ENCODE measurements at places on chromosomes 16 and 17.

DNA sequence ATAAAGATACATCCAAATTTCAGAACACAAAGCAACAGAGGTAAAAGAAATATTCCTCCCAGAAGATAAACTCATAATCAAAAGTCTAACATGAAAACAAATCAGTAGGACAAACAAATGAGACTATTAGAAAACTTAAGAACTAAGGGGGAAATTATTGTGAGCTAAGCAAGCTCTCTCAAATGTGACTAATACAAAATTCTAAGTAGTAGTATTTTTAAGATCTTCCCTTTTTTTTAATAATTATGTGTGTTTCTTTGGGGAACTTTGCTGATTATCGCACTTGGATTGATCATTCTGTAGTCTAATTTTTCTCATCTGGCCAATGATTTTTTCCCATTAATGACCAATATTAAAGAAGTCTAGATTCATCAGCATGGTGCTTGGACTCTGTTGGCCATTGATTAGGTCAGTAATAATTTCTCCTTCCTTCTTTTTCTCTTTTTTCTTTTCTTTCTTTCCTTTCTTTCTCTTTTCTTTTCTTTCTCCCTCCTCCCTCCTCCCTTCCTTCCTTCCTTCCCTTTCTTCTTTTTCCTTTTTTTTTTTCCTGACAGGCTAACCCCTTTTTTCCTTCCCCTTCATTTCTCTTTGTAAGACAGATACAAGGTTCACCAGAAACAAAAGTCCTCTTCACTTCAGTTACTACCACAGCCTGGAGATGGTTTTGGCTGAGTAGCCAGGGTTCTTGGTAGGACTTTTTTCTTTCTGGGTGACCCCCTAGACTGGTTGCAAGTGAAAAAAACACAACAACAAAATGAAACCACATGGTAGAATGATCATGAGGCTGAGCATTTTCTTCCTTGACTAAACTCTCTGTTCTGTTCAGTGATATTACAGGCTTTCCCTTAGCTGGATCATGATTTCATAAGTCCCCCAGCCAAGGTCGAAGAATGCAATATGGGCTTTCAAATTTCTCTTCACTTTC, 2.9 kb upstream of the ABCA6 start:
- DNase-seq = no peak

- no peak for DNase-seq
Observed at GRCh38 chr17:8312726-8313600, 2.9 kb downstream of the ARHGEF15 start.

DNA sequence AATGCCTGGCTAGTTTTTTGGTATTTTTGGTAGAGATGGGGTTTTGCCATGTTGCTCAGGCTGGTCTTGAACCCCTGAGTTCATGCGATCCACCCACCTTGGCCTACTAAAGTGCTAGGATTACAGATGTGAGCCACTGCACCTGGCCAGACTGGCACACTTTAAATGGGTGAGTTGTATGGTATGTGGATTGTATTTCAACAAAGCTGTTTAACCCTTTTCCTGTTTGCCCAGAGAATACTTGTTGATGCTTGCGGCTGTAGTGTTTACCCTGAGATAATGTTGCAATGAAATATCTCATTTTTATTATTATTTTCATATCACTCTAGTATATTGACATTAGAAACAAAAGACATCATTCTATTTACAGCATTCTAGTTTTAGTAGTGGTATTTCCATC, 17.1 kb upstream of the TMEM94 start:
- no peak for DNase-seq

GRCh38 chr17:2466931-2467330, 44.8 kb downstream of the METTL16 start:
- DNase-seq = no peak

GRCh38 chr17:43338886-43339516, 59.8 kb upstream of the ARL4D start:
- no peak for DNase-seq

DNA sequence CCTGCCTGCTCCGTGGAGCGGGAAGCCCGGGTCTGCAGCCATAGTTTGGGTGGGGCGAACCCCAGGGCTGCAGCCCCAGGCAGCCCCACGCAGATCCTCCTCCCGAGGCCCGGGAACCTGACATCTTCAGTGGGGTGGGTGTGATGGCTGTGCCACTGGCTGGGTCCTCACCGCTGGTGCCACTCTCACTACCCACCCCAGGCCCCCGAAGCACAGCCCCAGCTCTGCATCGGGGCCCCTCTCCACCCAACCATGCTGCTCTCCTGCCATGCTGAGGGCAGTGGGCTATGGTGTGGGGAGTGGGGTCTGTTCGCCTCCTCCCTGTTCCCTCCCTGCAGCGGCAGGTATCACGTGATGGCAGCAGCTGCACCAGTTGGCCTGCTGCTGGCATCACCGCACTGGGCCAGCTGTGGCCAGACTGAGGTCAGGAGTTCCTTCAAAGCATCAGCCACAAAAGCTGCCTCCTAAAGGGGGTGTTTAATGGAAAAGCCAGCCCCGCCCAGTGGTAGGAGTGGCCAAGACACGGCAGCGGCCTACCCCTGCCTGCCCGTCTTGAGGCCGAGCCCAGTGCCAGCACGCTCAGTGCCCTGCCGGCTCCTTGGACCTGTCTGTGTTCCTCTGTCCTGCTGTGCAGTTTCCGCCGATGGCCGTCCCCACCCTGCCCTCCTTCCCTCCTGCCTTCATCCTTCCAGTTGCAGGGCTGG, 10.8 kb downstream of the KCTD5 start:
- no peak for DNase-seq

DNA sequence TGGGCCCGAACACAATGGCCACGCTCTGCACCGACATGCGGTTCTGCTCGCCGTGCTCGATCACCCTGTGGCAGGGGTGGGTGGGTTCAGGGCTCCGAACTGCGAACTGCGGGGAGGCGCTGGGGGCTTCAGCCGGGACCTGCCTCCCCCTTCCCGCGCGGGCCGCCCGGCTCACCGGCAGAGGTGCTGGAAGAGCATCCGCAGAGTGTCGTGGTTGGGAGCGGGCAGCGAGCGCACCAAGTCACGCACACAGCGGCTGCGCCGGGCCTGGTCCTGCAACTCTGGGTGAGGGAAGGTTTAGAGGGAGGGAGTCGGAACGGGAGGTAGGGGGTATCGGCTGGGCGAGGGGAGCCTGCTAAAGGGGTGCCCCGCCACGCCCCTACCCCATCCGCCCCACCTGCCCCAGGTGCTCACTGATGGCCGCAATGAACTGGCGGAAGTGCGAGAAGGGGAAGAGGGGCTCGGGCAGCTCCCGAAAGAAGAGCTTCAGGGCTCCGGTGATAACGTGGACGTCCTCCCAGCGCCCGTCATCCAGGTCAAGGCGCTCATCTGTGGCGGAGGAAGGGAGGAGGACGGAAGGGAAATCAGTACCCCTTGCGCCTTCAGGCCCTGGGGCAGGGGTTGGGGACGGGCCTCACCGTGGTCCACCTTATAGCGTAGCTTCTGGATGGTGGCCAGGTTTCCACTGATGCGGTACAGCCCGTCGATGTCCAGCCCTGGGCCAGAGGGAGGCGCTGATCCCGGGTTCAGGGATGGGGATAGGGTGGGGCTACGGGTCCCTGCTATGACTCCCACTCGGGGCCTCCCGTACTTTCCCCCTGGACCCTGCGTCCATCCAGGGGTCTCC, 36.9 kb downstream of the ARHGAP27 start:
- DNase-seq = no peak

DNA sequence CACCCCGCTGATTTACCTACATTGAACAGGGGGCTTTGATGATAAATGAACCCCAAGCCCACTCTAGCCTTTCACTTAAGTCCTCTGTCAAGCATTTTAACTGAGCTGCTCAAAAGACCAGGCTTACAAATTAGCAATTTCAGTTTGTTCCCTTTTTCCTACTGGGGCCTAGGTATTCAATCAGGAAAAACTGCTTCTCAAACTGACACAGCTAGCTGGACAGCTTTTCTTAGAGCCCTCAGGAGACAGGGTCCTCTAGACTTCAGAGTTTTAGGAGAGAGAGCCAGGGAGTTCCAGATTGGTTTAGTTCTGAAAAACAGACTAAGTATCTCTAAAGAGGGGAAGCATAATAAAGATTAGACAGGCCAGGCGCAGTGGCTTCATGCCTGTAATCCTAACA, 6.2 kb upstream of the HEXIM2 start:
- DNase-seq = no peak

GRCh38 chr16:85878875-85879274, 20.1 kb upstream of the IRF8 start:
- DNase-seq = no peak

DNA sequence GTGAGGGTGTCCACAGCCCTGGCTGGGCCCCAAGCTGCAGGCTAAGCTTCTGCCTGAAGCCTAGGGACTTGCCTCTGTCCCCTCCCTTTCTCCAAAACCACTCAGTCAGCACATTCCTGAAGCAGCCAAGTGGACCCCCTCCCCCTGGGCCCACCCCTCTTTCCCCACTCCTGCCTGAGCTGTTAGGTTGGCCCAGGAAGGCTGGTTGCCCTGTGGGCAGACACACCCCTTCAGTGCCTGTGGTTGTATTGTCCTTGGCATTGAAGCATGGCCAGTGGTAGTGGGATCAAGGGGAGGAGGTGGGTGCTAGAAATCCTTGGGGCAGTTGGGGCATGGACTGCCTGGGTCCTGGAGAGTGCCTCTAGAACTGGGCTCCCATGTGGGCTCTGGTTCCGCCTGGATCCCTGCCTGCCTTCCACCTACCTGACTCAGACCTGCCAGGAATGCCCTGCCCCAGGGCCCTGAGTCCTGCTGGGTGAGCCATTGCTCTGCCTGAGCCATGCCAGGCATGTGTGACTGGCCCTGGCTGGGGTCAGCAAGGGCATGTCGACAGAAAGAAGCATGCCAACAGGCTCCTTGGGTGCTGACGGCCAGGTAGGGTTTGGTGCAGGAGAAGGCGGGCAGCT, 2.1 kb downstream of the TRAF4 start:
- no peak for DNase-seq

GRCh38 chr17:6480303-6480675, 36.0 kb downstream of the PIMREG start:
- DNase-seq = no peak

DNA sequence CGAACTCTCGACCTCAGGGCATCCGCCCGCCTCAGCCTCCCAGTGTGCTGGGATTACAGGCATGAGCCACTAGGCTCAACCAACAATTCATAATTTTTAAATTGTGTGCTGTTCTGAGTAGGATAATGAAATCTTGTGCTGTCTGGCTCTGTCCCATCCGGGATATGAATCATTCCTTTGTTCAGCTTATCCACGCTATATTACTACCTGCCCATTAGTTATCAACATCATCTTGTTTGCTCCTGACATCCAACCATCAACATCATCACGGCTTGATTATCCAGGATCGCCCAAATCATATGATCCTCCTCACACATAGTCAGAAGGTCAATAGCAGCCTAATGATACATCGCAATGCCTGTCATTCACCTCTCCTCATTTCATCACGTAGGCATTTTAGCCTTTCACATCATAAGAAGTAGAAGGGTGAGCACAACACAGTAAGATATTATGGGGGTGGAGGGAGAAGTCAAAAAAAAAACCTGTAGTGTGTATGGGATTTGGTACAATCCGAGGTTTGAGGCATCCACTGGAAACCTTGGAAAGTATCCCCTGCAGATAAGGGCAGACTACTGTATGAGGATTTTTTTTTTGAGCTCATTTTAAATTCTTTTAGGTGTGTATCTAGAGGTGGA, 77.0 kb upstream of the SIAH1 start:
- DNase-seq = no peak

Measured in stimulated activated CD4-positive, alpha-beta T cell treated with anti-CD3 and anti-CD28 coated beads, Interleukin-12 subunit alpha, Interleukin-12 subunit beta, amount 100 ng/mL, for 48 hours (primary cell).